Progenitor cell of endocrine pancreas (in vitro differentiated cells): ENCODE measurements at places on chromosomes 2 and 18. TPM values are rescaled to one million over a fixed set of nuclear protein-coding genes. Genes with fewer than 3 reads are reported as not detected.

The CIDEA gene
- total RNA-seq: not detected in 2 replicates

DNA sequence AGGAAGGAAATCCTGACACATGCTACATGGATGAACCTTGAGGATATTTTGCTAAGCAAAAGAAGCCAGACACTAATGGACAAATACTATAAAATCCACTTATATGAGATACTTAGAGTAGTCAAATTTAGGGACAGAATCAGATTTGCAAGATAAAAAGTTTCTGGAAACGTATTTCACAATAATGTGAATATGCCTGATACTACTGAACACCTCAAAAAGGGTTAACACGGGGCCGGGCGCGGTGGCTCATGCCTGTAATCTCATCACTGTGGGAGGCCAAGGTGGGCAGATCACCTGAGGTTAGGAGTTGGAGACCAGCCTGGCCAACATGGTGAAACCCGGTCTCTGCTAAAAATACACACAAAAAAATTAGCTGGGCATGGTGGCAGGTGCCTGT, 1.7 kb upstream of the RMC1 start:
- DNase-seq: no peak
- H3K4me1 ChIP-seq: peaks cover 20% of the 10 kb centered on the region
- peak overlapping the region; percentile 11 for H3K4me3 ChIP-seq
- no peak overlapping the region for H3K27ac ChIP-seq

The ADAM23 gene
- 16.0 and 19.9 TPM in 2 replicates for total RNA-seq

DNA sequence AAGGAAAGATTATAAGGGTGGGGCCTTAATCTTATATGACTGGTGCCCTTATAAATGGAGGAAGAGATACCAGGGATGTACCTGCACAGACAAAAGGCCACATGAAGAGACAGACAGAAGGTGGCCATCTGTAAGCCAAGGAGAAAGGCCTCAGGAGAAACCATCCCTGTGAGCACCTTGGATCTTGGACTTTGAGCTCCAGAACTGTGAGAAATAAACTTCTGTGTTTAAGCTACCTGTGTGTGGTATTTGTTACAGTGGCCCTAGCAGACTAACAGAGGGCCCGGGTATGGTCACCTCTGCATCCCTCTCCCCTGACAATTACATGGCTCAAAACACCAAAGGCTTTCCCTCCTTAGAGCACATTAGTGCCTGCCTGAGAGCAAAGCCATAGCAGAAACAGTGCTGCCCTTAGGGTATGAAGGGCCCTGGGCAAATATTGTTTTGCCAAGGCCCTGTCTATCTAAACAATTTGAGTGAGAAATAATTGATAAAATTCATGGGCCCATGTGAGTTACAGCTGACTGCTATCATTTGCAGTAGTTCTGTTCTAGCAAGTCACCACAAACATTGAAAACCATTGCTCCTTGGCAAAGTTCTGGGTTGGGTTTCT, 109.3 kb upstream of the MYCN start:
- H3K4me1 ChIP-seq: no peaks in the 10 kb centered on the region
- no peak overlapping the region for H3K4me3 ChIP-seq
- H3K27ac ChIP-seq: no peak overlapping the region
- H3K27me3 ChIP-seq: peaks cover 3% of the 10 kb centered on the region

- DNase-seq: no peak
- H3K27ac ChIP-seq: peak overlapping the region; percentile 37
- no peak overlapping the region for H3K4me3 ChIP-seq
- no peaks in the 10 kb centered on the region for H3K27me3 ChIP-seq
- peaks cover 38% of the 10 kb centered on the region for H3K4me1 ChIP-seq
Measured at GRCh38 chr2:195662138-195662537, 5.1 kb downstream of the SLC39A10 start.

DNA sequence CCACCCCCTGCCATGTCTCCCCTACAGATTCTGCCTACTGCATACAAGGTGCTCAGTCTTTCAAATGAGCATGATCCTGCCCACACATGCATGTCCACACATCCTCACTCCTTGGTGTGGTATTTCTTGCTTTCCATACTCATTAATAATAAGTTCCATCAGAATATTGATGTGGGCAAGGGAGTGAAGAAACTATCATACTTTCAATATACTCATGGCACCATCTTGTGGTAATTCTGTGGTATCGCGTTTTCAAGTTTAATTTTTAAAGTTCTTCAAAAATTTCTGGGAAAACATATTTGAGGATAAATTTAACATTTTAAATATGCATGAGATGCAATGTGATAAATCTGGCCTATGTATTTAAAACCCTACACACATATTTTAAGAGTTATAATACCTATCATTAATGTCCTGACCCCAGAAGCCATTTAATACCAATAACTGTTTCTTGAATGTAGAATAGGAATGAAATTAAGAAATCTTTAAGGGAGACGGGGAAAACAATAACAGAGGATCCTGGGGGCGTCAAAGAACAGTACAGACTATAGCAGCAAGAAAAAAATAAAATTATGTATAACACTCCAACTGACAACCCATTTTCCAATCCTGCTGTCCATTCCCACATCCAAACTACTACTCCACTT, 110.1 kb downstream of the ZNF385B start:
- H3K27ac ChIP-seq: no peak overlapping the region
- H3K4me3 ChIP-seq: no peak overlapping the region
- H3K36me3 ChIP-seq: no peaks in the 10 kb centered on the region
- H3K27me3 ChIP-seq: no peaks in the 10 kb centered on the region
- no peaks in the 10 kb centered on the region for H3K4me1 ChIP-seq
- DNase-seq: no peak

- no peak overlapping the region for H3K4me3 ChIP-seq
- peaks cover 2% of the 10 kb centered on the region for H3K27me3 ChIP-seq
- no peaks in the 10 kb centered on the region for H3K36me3 ChIP-seq
- H3K27ac ChIP-seq: no peak overlapping the region
Measured at GRCh38 chr2:119198240-119198840, 25.3 kb upstream of the STEAP3 start.

The COL3A1 gene
- 15.5 and 30.4 TPM in 2 replicates for total RNA-seq

The KCNIP3 gene
- total RNA-seq: 4.3 and 6.3 TPM in 2 replicates
